HT-29 (cell line): ENCODE measurements at places on chromosomes 1 and 21.

DNA sequence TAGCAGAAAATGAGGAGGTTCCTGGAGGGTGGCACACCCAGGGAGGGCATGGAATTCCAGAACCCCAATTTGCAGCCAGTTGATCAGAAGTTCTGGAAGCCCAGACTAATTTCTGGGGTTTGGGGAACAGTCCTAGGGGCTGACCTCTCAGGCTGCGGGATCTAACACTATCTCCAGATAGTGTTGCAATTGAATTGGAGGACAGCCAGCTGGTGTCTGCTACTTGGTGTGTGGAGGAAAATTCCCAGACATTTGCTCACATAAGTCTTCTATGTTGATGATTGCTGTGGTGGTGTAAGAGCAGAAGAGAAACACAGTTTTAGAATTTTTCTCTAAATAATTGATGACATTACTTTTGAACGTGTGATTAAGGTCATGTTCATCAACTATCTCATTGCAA lies 154.3 kb upstream of the RNPC3 start:
- no peak for DNase-seq

DNA sequence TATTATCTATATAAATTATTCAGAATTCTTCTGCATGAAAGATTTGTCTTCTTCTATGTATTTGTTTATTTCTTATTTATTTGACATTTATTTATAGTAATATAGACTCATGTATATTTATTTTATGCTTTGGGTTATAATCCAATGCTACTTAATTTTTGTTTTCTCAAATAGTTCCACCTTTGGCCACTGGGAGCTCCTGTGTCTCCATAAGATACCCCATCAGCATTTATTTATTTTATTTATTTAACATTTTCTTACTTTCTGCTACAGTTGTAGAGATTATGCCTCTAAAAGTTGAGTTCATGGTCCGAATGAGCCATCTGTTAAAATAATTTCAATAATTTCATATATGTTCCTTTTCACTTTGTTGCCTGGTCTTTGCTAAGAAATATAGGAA lies 289.4 kb downstream of the ADGRL2 start:
- DNase-seq: peak; percentile 23

DNA sequence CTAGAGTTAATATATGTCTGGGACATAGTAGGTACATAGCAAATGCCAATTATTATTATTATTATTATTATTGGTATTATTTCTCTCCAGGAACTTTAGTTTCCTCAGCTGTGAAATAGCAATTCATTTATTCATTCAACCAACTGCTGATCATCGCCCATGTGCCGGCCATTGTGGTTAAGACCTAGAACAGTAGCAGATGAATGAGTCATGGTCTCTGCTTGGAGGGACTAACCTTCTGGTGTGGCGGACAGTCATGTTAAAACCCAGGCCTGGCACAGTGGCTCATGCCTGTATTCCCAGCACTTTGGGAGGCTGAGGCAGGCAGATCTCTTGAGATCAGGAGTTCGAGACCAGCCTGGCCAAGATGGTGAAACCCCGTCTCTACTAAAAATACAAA lies 23.8 kb upstream of the LDLRAP1 start:
- no peak for DNase-seq

GRCh38 chr1:99645203-99645602 lies 710 bp upstream of the PALMD start:
- peak; percentile 49 for DNase-seq

DNA sequence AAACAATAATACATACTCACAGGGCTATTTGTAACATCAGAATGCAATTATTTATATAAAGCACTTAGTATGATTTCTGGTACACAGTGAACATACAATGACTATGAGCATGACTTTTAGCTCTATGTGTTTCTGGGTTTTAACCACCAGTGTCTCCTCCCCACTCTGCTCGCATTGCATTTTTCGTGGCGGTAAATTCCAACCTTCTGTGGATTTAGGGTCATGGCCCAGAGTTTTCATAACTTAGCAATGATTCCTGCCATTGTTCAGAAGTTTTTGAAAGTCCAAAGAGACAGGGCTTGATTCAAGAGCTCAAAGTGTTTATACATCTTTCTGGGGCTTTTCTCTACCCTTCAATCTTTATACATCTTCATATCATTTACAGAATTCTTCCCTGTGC lies 191.3 kb downstream of the BACH1 start:
- no peak for DNase-seq

GRCh38 chr1:204359474-204360255 lies at the start of gene PLEKHA6:
Gene PLEKHA6 (minus strand): TSS chr1:204359929. CDS start chr1:204273727, 86,202 bp downstream.
- no peak for DNase-seq

DNA sequence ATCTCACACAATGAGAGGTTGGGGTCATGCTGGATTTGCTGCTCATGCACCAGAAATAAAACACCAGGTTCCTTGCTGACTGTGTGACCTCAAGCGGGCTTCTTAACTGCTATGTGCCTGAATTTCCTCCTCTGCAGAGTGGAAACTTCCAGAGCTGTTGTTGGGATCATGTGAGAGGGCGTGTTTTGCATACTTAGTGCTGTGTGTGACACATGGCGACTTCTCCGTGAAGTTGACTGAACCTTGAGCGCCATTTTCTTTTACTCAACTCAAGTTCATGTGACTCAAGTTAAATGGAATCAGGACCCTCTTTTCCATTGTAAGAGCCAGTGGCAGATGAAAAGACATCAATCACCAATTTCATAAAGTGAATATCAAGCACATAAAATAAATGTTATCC lies 224.0 kb downstream of the KIF26B start:
- DNase-seq: no peak

- DNase-seq: no peak
Observed at GRCh38 chr1:87959236-87959635, 630.6 kb downstream of the LMO4 start.

- no peak for DNase-seq
Observed at GRCh38 chr1:167670563-167670962, 40.5 kb downstream of the RCSD1 start.

- DNase-seq: no peak
Observed at GRCh38 chr1:33443080-33443704, 12.3 kb upstream of the PHC2 start.

DNA sequence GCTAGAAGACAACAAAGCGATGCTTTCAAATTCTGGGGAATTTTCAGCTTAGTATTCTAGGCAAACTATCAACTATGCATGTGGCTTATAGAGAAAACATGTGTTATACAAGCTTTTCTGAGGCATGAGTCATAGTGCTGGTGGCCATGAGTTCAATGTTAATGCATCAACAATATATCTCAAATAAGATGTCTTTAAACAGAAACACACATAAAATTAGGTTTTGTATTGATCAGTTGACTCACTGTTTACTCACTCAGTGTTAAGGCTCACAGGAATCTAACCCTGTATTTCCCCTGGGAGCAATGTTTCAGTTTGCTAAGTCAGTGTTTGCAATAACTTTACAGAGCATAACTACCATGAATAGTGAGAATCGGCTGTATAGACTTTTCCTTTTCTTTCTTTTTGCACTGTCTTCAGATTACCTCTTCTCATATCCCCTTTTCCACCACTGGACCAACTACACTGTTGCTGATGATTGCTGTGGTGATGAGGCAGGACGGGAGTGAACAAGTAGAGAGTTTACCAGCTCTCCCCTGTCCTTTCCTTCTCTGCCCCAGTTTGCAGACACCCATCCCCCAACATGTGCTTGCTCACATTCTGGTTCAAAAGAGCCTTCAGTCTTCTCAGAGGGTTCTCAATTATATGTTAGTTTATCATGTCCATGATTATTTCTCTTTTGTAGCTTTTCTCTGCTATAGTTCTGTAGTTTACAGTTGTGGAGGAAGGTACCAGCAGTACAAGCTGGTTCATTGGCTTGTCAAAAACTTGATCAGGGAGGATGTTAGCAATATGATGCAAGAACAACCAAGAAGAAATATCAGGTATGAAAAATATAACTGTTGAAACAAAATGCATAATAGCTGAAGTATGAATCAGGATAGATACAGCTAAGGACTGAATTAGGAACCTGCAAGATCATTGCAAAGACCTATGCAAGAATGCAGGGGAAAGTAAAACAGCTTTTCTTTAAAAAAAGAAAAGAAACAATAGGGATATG lies 23.9 kb downstream of the CD2 start:
- DNase-seq: peak; percentile 5

GRCh38 chr1:1764876-1765470 lies 13.3 kb downstream of the NADK start:
- DNase-seq: no peak

DNA sequence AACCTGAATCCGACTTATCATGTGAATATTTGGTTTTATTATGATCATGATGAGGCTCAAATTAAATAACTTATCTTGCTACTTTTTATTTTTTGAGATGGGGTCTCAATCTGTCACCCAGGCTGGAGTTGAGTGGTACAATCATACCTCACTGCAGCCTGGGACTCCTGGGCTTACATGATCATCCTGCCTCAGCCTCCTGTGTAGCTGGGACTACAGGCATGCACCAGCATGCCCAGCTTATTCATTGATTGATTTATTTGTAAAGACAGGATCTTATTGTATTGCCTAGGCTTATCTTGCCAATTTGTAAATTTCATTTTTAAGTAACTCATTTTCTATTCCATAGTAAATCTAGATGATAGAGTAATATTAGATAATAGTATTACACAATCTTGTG lies 84.3 kb downstream of the COL11A1 start:
- no peak for DNase-seq
